CD4-positive, alpha-beta T cell treated with Interleukin-10 for 1 hour (primary cell): ENCODE measurements at places on chromosomes 2 and 18.

DNA sequence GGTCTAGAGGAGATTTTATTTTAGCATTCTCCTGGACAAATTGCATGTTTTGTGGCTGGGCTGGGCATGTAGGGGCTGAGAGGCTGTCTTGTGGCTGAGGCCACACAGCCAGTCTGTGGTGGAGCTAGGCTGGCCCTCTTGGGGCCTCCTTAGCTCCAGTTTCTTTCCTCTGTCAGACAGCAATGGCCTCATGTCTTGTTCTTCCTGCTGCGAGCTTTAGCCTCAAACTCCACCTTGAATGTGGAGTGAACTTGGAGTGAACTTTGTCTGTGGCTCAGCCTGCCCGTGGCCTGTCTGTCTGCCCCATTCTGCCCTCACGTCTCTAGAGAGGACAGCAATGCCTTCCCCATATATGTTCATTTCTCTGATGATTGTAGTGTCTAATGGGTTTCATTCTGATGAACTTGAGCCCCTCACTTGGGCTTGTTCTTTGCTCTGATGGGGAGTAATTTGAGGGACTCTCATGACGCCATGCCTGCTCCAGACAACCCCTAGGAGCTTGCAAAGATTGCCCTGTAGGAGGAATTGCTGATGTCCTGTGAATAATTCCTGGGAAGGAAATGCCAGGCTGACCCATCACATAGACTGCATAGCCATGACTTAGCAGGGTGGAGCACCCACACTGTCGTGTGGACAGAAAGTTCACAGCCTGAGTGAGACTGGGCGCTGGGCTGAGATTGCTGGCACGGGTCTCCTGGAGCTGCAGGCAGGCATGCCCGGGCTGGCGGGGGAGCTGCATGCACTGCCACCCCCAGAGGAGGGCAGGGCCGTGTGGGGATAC is 42.6 kb downstream of the ASAP2 start:
- no peak for DNase-seq

DNA sequence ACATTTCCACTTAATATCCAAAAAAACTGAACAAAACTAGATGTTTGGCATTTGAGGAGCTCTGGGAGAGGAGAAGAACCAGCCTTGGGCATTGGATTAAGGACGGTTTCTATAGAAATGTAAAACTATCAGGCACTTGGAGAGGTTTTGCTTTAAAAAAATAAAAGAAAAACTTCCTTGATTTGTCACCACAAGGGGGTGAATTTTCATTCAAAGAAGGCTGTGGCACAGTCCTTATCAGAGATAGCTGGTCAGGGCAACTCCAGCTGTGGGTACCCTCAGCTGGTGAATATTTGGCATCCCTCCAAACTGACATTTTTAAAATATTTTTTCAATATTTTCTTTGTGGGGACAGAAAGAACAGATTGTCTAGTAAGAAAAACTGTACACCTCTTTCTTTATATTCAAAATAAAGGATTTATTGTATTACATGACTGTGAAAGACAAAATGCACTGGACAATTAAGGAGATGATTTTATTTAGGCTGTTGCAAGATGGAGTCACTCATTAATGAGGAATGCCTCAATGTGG is 46.1 kb upstream of the TBC1D8 start:
- DNase-seq, result peak; percentile 13

DNA sequence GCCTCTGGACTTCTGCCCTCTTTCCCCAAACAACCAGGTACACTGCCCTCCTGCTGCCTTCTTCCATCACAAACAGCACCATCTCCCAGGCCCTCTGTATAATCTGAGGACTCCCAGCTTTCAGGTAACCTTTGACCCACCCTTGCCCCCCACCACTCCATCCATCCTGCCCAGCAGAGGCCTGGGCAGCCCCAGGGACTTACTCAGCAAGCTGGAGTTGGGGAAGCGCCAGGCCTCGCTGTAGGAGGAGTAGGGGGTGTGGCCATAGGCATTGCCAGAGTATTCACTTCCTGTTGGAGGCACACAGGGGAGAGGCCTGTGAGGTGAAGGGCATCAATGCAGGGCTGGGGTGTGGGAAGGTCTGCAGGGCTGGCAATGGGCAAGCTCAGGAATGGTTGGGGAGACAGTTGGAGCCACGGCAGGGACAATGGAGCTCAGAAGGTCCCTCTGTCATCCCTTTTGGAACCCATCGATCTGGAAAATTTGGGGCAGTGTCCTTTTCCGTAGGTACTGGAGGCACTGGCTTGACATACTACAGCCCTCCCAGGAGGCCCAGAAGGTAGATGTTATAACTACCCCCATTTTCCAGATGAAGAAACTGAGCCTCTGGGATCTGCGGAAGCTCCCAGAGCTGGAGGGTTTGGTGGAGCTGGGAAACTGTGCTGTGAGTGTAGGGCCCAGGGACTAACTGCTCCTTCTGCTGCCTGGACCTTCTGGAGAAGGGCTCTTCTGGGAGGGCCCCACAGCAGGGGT is 46.3 kb downstream of the PSD4 start:
- no peak for DNase-seq

GRCh38 chr2:31193806-31194205 is 23.5 kb downstream of the CAPN14 start:
- no peak for DNase-seq

DNA sequence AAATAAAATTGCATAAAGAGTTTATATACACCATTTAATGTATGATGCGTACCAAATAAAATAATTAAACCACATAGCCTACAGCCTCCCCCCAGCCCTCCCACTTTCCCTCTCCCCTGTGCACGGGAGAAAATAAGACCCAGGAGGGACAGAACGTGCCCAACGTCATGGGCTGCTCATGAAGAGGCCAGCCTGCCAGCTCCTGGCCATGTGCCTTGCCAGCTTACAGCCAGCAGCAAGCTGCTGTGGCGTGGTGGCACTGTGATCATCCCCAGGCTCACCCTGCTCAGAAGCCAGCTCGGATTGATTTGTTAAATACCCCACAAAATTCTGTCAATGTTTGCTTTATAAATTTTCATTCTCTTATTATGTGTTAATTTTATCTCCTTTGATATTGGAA is 7.6 kb downstream of the GPR148 start:
- DNase-seq, result no peak

GRCh38 chr18:48785091-48785614 is 165.6 kb downstream of the SMAD7 start:
- DNase-seq, result peak; percentile 34

GRCh38 chr2:71950256-71951082 is 197.2 kb downstream of the CYP26B1 start:
- no peak for DNase-seq

- no peak for DNase-seq
These were observed 238.2 kb downstream of the TSN start for GRCh38 chr2:121993682-121994081.

DNA sequence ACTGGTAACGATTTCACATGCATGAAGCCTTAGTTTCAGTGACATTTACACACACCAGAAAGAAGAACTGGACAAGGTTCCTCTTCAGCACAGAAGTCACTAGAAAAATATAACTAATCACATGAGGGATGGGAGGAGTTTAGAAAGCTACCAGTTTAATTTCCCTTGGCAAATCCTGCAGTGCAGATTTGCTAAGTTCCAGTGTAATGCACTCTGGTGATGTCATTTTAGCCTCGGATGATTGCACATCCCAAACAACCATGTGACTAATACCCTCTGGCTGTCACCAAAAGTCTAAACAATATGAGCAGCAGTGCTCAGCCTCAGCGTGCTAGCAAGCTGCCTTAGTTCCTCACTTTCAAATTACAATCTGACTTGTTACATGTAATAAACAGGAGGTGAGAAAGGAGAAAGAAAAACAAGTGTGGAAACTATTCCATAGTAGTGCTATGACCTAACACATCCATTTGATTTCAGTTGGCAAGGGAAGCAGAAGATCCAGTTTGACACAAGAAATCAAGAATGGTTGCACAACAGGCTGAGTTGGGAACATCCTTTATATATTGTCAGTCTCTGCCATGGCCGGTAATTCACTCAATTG is 35.3 kb upstream of the PPP1CB start:
- peak; percentile 33 for DNase-seq

DNA sequence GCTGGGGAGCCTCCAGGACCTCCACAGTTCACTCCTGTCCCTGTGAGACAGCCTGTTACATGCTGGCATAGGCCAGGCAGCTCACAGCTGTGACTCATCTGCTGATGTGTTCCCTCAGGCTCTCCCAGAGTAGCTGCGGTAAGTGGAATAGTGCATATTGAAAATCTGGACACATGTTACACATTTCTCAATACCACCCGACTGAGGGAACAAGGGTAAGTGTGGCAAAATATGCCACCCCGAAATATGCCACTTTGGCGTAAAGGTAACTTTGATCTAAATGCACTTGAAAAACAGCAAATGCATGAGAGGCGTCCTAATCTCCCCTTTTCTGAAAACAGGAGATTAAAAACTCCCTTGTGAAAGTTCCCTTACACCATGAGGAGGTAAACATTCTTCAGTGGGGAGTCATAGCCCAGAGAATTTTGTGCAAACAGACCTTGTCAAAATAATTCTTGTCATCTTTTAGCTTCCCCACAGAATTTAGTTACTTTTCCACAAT is 557.9 kb downstream of the CCDC85A start:
- no peak for DNase-seq

DNA sequence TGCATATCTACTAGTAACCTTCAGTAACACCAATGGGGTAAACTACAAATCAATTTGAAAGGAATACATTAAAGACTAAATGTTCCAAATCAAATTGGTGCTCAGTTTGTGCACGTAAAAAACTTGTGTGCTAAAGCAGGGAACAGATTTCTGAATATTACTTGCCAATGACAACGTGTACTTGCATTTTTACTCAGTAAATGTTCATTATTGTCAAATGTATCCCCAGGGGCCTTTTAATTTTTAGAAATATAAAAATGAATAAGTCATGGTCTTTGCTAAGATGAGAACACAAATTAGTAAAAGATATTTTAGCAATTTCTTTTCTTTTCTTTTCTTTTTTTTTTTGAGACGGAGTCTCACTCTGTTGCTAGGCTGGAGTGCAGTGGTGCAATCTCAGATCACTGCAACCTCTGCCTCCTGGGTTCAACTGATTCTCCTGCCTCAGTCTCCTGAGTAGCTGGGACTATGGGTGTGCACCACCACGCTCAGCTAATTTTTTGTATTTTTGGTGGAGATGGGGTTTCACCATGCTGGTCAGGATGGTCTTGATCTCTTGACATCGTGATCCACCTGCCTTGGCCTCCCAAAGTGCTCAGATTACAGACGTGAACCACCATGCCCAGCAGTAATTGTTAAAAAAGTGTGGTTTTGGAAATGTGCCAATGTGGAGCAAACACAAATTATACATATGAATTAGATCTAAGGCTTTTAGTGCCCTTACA is 52.6 kb downstream of the PMAIP1 start:
- DNase-seq, result no peak

DNA sequence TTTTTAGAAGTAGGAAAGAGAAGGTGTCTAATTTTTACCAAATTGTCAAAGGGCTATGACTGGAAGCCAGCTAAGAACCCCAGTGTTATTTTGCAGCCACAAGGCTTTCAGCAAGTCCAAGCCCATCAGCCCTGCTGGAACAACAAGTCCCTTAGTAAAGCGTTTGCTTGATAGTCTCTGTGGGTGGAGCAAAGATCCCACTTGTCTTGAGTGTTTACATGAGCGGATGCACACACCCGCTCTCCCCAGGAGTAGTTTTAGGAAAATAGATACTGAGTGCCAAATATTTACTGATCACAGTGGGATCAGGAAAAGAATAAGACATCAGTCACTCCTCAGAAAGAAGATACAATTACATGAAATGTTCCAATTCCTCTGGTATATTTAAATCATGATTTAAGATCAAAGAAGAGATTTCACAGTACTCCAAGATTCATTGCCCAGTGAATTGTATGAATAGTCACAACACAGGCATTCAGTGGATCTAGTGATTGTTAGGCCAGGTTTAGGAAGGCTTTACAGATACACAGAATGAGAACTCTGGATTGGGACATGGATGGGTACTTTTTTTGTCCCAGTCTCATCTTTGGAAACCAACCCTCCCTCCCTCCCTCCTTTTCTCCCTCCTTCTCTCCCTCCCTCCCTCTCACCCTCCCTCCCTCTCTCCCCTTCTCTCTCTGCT is 514.9 kb downstream of the PTPRM start:
- no peak for DNase-seq

DNA sequence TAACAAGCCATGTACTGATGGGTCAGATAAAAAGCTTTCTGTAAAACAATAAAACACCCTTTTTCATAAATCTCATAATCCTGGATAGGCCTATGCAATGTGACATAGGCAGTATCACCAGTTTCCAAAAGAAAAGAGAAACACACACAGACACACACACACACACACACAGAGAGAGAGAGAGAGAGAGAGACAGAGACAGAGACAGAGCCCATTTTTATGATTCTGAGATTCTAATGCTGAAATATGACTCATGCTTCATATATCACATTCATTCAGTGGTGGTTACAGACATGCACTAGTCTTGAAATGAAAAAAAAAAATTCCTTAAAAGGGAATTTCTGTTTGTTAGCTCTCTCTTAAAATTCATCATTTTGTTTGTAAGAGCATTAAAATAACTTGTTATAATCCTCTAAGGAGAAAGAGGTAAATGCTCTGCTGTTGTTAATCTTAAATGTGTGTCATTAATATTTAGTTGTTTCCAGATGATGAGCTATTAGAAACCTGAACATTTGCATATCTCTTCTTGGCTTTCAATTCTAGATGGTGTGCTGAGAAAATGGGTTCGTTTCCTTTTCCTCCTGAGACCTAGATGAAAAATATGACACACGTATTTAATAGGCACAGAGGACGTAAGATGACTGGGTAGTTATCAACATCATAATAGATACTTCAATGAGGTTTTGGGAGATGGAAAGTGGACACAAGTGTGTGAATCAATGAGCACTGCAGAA is 1598.7 kb upstream of the ACVR2A start:
- DNase-seq, result no peak

DNA sequence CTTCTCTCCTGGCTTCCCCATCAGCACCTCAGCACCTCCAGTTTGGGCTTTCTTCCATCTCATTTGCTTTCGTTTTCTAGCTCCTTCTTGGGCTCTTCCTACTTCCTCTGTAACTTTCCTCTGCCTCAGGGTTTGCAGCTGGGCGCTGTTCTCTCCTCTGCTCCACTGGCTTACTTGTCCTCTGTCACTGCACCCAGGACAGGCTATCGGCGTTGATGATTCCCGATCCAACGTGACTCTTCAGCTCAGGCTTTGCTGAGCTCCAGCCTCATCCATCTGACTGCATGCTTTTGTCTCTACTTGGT is 362.4 kb downstream of the CYRIA start:
- DNase-seq, result no peak
